ENCODE measurements at places on chromosomes 11 and 22. TPM values are rescaled to one million over a fixed set of nuclear protein-coding genes. Genes with fewer than 3 reads are reported as not detected.

- DNase-seq = no peak
These were observed 35.1 kb downstream of the FBLN1 start for GRCh38 chr22:45537734-45538181.

- DNase-seq = no peak
These were observed 137.1 kb downstream of the CSNK2A3 start for GRCh38 chr11:11215944-11216343.

GRCh38 chr11:95684170-95684569 is 105.4 kb downstream of the FAM76B start:
- DNase-seq = no peak

DNA sequence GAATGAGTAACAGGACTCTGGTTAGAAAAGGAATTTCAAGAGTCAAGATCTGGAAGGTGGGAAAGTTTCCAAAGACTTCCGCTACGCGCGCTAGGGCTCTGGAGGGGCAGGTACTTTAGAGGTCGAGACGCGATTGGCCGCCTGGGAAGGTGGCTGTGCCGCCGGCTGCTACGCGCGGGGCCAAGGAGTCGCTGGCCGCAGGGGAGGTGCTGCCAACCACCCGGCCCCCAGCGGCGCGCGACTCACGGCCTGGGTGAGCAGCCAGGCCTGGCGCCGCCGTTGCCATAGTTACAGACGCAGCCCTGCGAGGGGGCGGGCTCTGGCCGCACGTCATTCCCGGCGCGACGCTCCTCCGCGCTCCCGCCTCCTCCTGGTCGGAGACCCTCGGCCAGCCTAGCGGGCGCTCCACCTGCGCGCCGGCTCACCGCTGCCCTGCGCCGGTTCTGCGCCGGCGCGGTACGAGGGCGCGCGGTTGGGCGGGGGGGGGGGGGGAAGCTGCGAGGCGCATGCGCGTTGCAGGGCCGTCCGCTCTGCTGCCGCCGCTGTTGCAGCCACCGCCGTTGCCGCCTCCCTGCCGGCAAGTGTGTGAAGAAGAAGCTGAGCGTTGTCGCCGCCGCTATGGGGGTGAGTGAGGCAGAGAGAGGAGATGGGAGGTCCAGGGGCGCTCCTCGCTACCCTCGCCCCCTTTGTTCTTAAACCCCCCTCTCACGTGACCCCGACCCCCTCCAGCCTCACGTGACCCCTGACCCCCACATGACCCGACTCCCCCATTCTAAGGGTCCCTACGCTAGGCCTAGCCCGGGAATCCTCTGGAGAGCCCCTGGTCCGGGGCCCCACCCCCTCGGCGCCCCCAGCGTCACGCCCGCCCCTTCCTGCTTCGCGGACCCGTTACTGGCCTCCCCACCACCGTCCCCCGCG is at the start of gene NAA40:
Gene NAA40 (plus strand): TSS at position 524 of the 918 bp plus-strand sequence. CDS start 95 bp downstream, at position 619.
- peak; percentile 88 for DNase-seq

- DNase-seq = no peak
These were observed 1.4 kb downstream of the CTTN start for GRCh38 chr11:70399681-70400112.

DNA sequence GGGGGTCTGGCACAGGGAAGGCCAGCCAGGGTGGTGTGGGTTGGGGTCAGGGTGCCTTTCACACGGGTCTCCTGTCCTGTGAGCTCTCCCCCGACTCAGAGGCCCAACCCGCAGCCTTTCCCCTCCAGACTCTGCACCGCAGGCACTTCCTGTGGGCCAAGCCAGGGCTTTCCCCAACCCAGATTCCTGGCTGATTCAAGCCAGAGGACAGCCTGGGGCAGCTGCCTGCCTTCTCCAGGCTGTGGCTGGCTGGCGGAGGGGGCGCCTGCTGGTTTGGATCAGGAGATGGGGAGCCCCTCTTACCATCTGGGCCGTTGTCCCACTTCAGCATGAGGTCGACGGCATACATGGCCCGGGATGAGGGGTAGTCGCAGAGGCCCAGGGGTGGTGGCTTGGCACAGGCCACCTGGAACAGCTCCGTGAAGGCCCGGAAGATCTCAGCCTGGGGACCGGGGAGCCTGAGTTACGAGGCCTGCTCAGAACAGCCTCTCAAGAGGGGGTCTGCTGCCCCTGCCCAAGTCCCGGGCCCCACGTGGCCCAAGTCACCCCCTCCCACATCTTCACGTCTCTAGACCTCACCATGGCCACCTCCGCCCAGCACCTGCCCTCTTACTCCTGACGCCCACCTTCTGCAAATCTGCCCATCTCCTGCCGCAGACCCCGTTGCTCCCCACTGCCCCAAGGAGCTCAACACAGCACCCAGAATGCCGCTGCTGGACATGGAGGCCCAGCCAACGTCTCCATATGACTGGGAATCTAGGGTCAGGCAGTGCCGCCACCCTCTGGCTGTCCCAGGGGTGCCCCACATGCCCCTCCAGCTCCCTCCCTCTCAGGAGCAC is 17.3 kb downstream of the TSPO start:
- DNase-seq = no peak

GRCh38 chr11:77112641-77113381 is 10.2 kb downstream of the OMP start:
- DNase-seq = no peak

DNA sequence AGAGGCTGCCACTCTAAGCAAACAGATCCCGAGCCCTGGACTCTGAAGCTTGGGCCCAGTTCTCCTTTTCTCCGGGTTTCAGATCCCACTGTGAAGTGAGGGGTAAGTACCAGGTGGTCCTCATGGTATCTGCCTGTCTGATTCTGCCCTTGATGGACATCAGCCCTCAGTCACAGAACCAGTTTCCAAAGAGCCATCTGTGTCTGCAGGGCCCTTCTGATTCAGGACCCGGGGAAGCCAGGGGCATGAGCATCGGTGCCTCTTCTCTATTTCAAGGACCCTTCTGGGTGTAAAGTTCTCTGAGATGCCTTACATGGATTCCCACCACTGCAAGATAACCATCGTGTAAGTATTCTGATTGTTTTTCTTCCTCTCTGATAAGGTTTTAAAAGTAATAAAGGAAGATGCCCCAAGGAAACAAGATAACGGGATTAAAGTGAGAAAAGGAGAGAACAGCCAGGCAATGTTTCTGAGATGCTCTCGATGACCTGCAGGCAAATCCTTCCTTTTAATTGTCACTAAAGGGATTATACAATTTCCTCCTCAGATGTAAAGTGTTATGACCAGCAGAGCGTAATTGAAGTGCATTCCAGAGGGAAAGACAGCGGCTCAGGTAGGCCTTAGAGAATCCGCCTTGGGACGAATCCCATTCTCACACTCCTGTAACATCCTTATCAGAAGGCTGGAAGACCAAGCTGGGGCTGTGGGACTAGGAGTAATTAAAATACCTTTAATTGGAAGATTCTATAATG is 924.3 kb downstream of the TBC1D22A start:
- no peak for DNase-seq

DNA sequence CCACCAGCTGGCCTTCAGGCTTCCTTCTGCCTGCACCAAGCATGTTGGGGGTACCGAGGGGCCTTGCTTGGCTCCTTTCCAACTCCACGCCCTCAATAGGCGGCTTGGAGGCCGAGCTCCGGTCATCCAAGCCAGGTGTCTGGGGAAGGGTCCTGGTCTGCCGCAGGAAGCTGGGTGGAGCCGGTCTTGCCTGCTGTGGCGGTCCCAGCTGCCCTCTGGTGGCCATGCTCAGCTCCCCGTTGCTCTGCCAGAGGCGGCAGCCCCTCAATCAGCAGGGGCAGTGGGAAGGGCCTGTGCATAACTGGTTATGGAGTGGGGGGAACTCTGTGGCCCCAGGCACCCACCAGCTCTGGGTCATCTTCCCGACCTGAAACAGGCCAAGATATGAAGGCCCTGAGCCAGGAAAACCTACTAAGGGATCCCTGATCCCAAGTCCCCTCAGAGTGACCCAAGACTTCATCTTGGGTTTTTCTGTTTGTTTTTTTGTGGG is 3.2 kb downstream of the ARVCF start:
- DNase-seq = peak; percentile 82

- DNase-seq = no peak
These were observed 1.4 kb downstream of the CHKB start for GRCh38 chr22:50581031-50581949.

DNA sequence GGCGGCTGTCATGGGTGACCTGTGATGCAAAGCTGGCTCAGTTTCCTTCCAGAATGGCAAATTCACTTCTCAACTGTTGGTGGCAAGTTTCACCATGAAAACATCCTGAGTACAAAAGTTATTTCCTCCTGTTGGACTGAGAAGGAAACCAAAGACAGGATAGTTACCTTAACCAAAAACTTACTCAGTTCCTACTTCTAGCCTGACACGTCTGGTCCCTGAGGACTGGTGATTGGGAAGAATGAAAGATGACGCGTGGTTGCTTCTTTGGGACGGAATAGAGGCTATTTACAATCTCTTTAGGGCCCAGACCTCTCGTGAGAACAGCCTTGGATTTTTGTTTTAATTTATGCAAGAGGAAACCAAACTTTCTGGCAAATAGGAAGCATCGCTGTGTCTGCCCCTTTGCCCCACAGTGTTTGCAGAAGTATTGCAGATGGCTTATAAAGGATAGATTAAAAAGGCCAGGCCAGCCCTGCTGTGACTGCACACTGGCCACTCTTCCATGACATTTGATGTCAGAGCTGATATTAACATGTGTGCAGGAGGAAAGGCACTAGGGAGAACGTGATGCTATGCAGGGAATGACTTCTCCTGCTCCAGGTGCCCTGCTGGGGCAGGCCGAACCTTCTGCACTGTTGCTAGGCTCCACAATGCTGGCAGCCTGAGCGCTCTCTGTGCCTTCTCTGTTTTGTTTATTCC is 7.6 kb downstream of the VPS26B start:
- DNase-seq = no peak

GRCh38 chr11:15654451-15654850 is 539.7 kb downstream of the INSC start:
- no peak for DNase-seq

DNA sequence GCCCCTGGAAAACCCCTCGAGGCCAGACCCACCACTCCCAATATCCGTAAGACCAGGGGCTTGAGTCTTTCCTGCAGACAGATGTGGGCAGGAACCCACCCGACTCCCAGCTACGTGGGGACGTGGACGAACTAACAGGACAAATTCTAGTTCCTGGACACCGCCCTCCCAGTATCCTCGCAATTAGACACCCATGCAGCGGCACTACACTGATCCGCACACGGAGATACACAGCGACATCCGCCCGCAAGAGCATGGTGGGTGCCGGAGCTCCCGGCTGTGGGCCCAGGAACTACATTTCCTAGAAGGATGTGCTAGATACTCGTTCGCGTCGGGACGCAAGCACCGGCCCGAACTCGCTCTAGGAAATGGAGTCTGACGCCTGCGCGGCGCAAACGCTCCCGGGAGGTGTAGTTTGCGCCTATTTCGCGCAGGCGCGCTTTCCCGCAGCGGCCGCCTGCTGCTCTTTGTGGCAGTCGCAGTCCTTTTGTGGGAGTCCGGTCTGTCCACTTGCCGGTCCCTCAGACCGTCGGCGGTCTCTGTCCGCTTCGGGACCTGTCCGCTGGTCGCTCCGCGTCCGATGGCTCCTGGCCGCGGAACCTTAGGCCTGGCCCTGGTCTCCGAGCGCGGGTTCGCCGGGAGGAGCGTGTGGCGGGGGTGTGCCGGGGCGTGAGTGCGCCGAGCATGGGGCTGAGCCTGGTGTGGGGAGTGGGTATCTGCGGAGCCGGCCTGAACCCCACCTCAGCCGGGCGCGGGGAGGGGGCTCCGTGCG is at the start of gene ZNF74:
Gene ZNF74 (plus strand): TSS at position 447 of the 772 bp plus-strand sequence. CDS start 478 bp downstream, outside the sequence.
- DNase-seq = peak; percentile 81

GRCh38 chr22:36433318-36434231 is 45.8 kb upstream of the MYH9 start:
- DNase-seq = no peak

DNA sequence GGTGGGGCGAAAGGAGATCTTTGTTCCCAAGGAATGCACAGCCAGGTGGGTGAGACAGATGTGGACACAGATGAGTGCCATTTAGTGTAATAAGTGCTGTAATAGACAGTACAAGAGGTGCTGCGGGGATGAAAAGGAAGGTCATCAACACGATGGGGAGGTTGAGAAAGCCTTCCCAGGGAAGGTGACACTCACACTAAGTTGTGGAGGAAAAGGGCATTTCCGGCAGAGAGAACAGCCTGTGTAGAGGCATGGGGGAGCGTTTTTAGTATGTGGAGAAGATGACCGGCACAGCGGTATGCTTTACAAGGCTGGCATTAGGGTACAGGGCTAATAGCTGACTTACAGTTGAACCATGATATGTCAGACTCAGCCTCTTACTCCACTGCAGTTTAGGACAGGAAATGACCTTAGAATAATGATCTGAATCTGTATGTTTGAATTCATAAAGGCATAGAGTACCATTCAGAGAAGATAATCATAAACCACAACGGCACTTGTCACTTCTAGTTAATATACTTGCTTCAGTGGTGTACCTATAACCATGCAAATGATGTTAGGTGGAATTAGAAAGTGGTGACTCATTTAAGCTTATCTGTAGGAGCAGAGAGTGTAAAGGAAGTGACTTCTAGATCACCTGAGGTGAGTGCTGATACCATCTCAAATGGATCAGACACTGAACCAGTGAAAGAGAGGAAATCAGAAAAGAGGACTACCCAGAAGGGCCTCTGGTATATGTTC is 60.6 kb downstream of the FAM83F start:
- DNase-seq = no peak

DNA sequence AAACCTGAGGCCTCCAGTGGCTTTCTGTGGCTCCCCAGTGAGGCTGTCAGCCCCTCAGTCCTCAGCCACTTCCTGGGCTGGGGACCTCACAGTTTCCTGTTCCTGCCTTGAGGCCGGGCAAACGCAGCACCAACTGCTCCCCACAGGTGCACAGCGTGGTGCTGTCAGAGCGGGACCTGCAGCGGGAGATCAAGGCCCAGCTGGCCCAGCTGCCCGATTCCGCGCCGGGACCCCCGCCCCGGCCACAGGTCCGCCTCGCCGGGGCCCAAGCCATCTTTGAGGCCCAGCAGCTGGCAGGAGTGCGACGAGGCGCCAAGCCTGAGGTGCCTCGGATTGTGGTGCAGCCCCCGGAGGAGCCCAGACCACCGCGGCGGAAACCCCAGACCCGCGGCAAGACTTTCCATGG is 5.4 kb downstream of the TBC1D10C start:
- no peak for DNase-seq

DNA sequence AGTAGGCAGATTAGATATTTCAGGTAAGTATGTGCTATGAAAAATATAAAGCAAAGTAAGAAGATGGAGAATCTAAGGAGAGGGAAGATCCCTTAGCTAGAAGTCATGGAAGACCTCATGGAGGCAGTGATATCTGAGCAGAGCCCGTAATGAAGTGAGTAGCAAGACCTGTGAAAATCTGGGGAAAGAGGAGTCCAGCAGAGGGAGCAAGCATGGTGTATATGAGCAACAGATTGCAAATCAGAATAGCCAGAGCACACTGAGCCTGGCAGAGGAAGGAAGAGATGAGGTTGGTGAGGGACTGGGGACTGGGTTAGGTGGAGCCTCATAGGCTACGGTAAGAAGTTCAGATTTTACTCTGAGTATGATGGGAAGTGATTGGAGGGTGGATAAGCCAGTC is 9.4 kb downstream of the LHFPL7 start:
- DNase-seq = peak; percentile 10

C11orf65 gene
- 1.0 TPM for total RNA-seq

OR51E1 gene
- total RNA-seq = not detected

SLC22A9 gene
- total RNA-seq = not detected

ART5 gene
- 1.4 TPM for total RNA-seq

RFPL3 gene
- not detected for total RNA-seq

ALKBH8 gene
- 11.0 TPM for total RNA-seq
